ENCODE measurements at places on chromosomes 16 and 17.

DNA sequence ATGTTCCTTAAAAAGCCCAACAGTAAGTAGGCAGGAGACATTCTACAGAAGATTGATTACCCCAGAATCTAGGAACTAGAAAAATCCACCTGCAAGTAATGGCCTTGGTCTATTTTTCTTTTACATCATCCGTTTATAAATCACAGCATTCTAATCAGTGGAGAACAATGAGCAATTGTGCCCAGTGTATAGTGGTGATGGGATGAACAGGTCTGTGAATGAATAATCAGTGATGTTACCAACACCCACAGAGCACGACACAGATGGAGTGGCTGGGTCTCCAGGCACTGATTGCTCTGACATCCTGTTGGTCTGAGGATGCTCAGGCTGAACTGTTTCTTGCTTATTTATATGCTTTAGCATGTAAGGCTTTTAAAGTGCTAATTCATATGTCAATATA lies 1251.2 kb upstream of the CDH8 start:
- DNase-seq, result no peak

- DNase-seq, result no peak
Observed at GRCh38 chr16:19760356-19761060, 42.4 kb downstream of the IQCK start.

DNA sequence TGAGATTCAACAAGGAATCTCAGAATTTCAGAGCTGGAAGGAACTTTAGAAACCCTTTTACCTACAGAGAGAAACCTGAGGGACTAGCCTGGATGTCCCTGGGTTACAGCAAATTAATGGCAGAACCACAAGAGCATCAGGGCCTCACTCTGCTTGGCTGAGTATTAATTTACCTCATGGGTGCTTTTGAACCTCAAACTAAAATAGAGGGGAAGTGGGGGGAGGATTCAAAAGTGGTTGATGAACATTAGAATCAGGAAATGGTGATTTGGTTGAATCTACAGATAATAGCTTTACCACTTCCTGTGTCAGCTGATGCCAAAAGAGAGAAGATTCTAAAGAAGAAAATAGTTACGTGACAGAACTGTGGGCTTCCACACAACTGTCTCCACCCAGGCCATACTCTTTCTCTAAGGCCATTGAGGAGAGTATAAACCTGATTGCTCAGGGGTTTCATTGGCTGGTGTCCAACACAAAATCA lies 11.3 kb upstream of the SKAP1 start:
- DNase-seq, result no peak

- no peak for DNase-seq
Observed at GRCh38 chr17:72342061-72342460, 221.2 kb downstream of the SOX9 start.

- DNase-seq, result no peak
Observed at GRCh38 chr17:32849879-32850278, 27.0 kb downstream of the MYO1D start.

DNA sequence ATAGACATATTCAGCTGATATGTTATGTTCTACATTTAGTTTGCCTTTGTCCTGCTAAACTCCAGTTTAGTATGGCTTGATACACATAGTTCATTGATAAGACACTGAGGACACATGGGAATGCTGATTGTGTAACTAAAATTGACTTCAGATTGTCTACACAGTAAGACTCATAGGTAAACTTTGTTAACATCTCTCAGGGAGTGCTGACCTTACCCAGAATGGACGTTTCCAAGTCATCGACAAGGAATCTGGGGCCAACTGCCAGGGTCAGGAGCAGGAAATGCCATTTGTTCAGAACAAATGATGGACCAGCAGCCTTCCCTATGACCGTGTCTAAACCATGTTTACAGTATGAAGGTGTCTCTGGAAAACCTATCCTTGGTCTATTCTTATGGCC lies 58.7 kb downstream of the DYNLRB2 start:
- no peak for DNase-seq

GRCh38 chr17:7842380-7843256 lies 8.6 kb downstream of the KDM6B start:
- no peak for DNase-seq

- no peak for DNase-seq
Observed at GRCh38 chr16:50386774-50387173, 18.0 kb upstream of the BRD7 start.

DNA sequence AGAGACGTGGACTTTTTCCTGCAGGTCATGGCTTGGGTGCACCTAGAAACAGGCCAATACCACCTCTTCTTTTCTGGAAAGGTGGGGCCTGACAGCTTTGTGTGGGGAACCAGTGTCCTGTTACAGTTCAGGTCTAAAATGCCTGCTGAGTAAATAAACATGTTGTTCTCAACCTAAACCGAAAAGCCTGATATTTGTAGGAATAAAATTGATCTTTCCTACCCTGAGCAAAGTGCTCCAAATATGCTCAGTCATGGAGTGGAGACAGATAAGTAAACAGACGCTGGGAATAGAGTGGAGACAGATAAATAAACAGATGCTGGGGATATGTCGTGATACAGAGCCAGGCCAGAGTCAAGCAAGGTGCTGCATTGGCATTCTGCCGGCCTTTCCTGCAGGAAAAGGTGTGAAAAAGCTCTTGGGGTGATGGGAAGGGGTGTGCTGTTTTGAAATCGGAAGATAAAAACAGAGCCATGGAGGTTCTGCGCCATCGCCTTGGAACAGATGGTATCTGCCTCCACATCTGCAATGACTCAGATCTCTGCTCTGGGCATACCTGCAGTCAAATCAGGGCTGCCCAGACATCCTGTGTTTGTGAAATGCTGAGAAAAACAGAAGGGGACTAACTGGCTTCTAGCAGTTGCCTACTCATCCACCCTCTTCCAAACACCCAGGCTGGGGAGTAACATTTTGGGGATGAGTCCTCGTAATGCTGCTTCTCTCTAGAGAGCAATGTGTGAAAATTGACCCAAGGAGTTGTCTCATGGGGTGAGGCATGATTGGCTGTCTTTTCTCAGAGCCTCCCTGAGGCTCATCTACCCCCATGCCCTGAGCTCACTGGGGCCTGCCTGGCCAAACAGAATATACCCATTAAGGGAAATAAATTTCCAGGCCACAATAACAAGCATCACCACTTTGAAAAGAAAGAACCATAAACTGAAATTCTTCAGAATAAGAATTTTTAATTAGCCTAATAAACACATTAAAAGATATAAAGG lies 16.8 kb upstream of the TRPV2 start:
- no peak for DNase-seq

DNA sequence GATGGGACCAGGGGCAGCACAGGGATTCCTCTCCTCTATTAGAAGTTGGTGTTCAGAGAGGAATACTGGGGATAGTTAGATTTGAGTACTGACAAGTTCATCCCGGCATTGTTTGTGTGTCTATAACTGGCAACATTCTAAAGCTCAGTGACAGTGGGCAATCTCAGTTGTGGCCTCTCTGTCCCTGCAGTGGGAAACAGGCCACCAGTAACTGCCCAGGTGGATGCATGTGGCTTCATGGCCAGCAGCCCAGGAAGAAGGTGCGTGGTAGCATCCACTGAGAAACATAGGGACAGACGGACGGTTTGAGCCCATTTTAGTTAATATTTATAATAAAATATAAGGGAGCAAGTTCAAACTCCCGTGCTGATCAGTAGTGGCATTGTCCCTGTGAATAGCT lies 51.5 kb downstream of the B9D1 start:
- no peak for DNase-seq

GRCh38 chr17:7114875-7115614 lies 423 bp upstream of the ASGR2 start:
- no peak for DNase-seq

- no peak for DNase-seq
Observed at GRCh38 chr17:44220213-44221083, 973 bp upstream of the UBTF start.

GRCh38 chr17:60134396-60135150 lies 15.2 kb upstream of the CA4 start:
- DNase-seq, result no peak

- no peak for DNase-seq
Observed at GRCh38 chr17:80000981-80001775, 34.5 kb downstream of the TBC1D16 start.

GRCh38 chr16:52834736-52835465 lies 217.8 kb downstream of the CHD9NB start:
- no peak for DNase-seq

- no peak for DNase-seq
Observed at GRCh38 chr16:65758620-65759019, 607.9 kb upstream of the CDH5 start.

GRCh38 chr17:3539881-3540540 lies 17.6 kb downstream of the TRPV3 start:
- DNase-seq, result no peak

GRCh38 chr16:2827831-2828520 lies 2.1 kb upstream of the ZG16B start:
- no peak for DNase-seq

- DNase-seq, result no peak
Observed at GRCh38 chr17:38410201-38410600, 18.1 kb upstream of the ARHGAP23 start.

DNA sequence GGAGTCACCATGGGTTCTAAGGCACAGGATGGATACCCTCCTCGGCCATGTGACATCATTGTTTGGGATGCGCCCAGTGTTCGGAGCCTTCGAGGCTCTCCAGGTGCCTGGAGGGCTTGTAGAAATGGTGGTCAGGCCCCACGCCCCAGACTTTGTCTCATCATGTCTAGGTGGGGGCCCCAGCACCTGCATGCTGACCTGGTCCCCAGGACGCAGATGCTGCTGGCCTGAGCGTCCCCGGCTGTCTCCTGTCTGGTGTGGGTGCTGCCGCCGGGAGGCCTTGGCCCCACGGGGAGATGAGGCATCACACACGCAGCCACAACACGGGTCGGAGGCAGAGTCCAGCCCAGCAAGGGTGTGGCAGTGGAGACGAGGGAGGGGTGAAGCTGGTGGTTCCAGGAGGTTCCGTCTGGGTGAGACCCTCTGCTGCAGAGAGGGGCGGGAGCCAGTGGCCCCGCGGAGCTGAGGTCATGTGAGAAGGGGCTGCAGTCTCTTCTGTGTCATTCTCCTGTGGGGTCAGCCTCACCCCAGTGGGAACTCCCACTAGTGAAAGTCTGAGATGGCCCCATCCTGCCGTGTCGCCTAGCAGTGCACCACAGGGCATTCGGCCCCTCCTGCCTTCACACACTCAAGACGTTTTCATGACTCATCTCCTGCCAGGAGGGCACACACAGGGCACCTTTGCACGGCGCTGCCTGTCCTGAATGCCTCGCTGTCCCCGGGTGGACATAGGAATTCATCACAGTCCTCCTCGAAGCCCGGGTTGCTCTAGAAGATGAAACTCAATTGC lies 46.6 kb downstream of the JPH3 start:
- DNase-seq, result no peak

DNA sequence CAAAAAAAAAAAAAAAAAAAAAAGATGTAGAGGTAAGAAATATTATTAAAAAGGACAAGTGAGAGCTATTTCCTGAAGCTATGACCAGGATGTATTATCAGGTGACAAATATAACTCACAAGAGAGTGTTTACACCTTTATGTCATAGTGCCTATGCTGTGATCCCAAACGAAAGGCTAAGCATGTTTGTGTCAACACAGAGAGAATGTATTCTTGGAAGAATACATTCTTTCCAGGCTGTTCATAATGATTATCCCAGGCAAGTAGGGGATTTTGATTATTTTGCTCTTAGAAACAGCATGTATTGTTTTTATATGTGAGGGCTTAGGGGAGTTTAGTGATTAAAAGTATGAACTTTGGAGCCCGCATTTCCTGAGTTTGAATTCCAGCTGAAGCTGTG lies 175.0 kb downstream of the SPECC1 start:
- DNase-seq, result no peak

- no peak for DNase-seq
Observed at GRCh38 chr16:25311950-25312349, 54.3 kb upstream of the ZKSCAN2 start.

- no peak for DNase-seq
Observed at GRCh38 chr16:27461483-27462171, 59.7 kb downstream of the IL21R start.

GRCh38 chr16:63695347-63695746 lies 1426.5 kb downstream of the CDH11 start:
- no peak for DNase-seq

- no peak for DNase-seq
Observed at GRCh38 chr17:66339561-66339960, 37.1 kb downstream of the PRKCA start.

GRCh38 chr17:68581863-68582645 lies 19.1 kb downstream of the FAM20A start:
- no peak for DNase-seq

DNA sequence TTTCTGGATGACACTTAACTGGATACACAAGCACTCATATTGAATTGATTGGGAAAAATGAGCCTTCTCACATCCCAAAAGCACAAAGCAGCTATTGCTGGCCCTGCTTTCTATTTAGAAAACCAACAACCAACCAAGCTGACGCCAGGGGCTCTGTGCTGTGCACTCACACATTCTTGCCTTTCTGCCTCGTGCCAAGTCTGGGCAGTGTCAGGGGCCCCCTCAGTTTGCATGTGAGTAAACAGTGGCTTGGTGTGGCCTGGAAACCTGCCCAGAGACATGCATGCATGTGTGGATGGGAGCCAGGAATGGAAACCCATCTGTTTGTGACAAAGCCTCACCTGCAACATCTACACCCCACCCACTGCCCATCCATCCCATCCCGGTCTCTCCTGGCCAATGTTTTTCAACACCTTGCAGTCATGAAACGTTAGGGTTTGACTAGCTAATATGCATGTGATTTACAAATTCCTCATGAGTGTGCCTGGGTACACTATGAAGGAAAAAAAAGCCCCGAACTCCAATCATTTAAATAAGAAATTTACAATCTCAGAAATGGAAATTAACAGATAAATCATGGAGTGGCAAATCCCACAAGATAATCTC lies 20.4 kb downstream of the MIEF2 start:
- no peak for DNase-seq

- DNase-seq, result no peak
Observed at GRCh38 chr16:65954446-65954845, 412.0 kb upstream of the CDH5 start.

GRCh38 chr16:3576211-3576610 lies 992 bp downstream of the NLRC3 start:
- no peak for DNase-seq

- no peak for DNase-seq
Observed at GRCh38 chr17:66098040-66098439, 93.9 kb downstream of the CEP112 start.

DNA sequence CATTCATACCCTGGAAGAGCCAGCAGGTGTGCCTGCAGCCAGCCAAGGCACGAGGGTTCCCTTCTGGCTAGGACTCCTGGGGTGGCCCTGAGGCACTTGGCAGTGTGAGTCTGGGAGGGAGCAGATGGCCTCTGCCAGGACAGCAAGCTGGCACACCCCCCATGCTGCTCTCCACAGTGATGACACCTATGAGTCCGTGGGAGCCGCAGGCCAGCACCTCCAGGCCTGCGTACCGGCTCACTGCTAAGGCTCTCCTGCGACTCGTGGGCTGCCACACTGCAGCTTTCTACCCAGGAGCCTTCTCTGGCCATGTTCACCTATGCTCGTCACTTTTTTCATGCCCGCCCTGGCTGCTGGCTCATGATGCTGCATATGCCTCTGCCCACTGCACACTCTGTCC lies 68.1 kb downstream of the NDEL1 start:
- DNase-seq, result no peak

- no peak for DNase-seq
Observed at GRCh38 chr16:79839466-79840341, 239.2 kb upstream of the MAF start.

Data from NCI-H187 treated with DMSO at 0.1 percent for 48 hours (cell line).